ENCODE measurements at places on chromosomes 12 and 14. TPM values are rescaled to one million over a fixed set of nuclear protein-coding genes. Genes with fewer than 3 reads are reported as not detected.

Gene AKAP3
- 0.55 TPM for polyA plus RNA-seq

DNA sequence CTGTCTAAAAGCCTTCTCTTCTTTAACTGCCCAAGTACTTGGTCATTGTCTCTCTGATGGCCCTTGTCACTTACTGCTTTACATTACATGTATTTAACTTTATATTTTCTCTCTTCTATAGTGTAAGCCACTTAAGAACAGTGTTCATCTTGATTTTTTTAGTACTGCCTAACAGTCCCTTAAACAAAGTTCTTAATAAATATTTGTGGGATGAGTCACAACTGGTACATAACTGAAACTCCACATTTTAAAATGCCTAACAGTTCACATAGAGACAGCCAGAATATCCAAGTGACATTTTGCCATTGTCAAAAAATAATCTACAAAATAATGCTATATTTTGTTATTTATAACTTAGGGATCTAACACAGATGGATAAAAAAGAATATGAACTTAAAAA is 146.6 kb downstream of the STXBP6 start:
- H3K27ac ChIP-seq = no peak overlapping the region
- H3K27me3 ChIP-seq = no peaks in the 10 kb centered on the region
- peak; percentile 75 for DNase-seq
- H3K36me3 ChIP-seq = no peaks in the 10 kb centered on the region

Gene AQP6
- not detected for polyA plus RNA-seq

Gene DIO2
- 7.4 TPM for polyA plus RNA-seq

Gene TMEM132C
- polyA plus RNA-seq = not detected

GRCh38 chr14:90990141-90990540 is 70.3 kb downstream of the RPS6KA5 start:
- H3K4me3 ChIP-seq = no peak overlapping the region
- H3K36me3 ChIP-seq = no peaks in the 10 kb centered on the region
- no peak for DNase-seq
- H3K27me3 ChIP-seq = no peaks in the 10 kb centered on the region

DNA sequence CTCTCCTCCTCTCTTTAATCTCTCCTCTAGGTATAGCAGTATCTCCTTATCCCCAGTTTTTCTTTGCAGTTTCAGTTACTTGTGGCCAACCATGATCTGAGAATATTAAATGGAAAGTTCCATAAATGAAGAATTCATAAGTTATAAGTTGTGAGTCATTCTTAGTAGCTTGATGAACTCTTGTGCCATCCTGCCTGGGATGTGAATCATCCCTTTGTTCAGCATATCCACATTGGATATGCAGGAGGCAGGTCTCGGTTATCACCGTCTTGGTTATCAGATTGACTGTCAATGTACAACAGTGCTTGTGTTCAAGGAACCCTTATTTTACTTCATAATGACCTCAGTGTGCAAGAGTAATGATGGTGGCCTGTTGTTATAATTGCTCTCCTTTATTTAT is 134.0 kb downstream of the TMEM117 start:
- no peaks in the 10 kb centered on the region for H3K27me3 ChIP-seq
- H3K36me3 ChIP-seq = no peaks in the 10 kb centered on the region
- H3K27ac ChIP-seq = no peak overlapping the region
- H3K4me3 ChIP-seq = no peak overlapping the region
- DNase-seq = peak; percentile 80

DNA sequence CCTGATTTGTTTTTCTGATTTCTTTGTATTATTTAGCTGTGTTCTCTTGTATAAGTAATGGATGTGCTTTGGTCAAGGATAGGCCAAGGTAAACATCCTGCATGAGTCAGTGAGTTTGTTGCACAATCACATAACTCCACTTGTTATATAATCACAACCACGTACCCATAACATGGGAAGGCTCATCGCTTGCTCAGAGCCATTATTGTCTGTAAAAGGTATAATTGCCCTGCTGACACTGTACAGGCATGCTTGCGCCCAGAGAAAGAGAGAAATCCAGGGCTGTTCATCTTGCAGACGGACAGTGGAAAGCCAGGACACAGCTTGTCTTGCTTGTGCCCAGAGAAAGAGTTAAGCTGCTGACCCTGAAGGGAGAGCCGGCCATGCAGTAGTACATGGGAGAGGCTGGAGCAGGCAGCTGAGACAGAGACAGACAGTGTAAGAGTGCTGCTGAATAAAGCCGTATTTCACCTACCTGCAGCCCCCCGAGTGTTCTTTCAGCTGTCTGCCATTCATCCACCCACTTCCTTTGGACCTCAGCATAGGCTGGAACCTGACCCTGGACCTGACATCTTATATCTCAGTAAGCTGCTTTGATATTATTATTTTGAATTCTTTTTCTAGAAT is 174.7 kb upstream of the DAAM1 start:
- H3K4me3 ChIP-seq = no peak overlapping the region
- no peaks in the 10 kb centered on the region for H3K36me3 ChIP-seq
- H3K27ac ChIP-seq = no peak overlapping the region
- DNase-seq = peak; percentile 68
- no peaks in the 10 kb centered on the region for H3K4me1 ChIP-seq
- H3K27me3 ChIP-seq = no peaks in the 10 kb centered on the region

Gene MEG3
- 518 TPM for polyA plus RNA-seq

All from IMR-90 (cell line).